ENCODE measurements at places on chromosomes 7 and 10.

- no peak for DNase-seq
Observed at GRCh38 chr7:158771213-158771834, 58.0 kb downstream of the ESYT2 start.

DNA sequence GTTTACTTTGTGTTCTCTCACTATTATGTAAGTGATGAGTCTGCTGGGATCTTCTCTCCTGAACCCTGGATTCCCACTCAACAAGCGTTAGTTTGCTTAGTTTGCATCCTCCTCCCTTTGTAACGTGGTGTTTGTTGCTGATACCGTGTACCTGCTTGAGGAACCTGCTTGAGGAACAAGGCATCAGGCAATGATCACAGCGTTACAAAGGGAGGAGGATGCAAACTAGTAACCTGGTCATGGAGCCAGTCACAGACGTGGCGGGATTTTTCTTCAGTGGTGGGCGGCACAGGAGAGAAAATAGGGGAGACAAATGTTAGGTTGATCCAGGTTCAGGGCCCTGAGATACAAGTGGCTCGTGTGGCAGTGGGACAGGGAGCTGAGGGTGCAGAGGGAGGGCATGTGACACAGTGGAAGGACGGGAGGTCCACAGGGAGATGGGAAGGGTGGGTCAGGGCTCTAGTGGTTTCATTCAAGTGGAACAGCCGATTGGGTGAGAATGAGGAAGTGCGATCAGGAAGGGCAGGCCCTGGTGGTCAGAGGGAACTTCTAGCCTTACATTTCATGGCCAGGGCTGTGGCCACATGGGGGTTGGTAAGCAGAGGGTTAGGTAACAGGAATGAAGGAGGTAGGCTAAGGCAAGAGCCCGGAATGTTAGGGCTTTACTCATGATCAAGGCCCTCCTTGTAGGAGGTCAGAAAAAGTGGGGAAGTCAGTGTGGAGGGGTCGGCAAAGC is 38.0 kb downstream of the SNX10 start:
- no peak for DNase-seq

GRCh38 chr10:24153537-24153936 is 55.4 kb upstream of the KIAA1217 start:
- DNase-seq, result peak; percentile 43

- no peak for DNase-seq
Observed at GRCh38 chr10:22723343-22723779, 9.0 kb upstream of the PIP4K2A start.

DNA sequence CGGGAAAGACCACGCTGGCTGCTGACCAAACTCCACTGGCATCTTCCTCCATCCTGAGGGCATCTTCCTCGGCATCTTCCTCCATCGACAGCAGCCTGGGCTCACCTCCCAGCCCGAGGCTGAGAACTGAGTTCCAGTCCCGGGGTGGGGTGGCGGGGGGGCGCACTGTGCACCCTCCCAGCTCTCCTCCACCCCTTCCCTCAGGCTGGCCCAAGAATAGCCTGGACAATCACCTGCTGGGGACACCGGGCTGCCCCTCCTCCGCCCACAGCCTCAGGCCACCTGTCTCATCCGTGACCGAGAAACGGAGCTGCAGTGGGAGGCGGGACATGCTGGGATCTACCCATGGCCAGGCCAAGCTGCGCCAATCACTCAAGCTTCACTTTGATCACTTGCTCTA is 37.2 kb downstream of the DIP2C start:
- no peak for DNase-seq
